K562 (cell line): ENCODE measurements at places on chromosomes 13 and 19.
A peak's percentile ranks its signal among the peaks of the same experiment; 100 is the strongest.

GRCh38 chr13:74755065-74755464, 620.9 kb upstream of the KLF12 start:
- no peak for DNase-seq

DNA sequence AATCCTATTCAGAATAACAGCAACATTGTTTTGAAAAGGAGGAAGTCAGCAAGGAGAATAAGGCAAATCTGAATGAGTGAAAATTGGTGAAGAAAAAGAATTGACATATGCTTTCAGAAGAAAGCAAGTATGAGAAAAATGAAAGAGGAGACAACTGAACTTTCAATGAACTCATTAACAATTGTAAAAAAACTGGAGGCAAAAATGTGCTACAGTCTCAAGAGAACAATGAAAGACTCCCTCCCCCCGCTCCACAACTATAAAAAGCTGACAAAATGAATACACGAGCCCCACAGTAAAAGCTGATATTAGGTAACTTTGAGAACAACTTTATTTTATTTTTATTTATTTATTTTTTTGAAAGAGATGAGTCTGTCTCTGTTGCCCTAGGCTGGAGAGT, 373.1 kb downstream of the DIAPH3 start:
- no peak for DNase-seq

DNA sequence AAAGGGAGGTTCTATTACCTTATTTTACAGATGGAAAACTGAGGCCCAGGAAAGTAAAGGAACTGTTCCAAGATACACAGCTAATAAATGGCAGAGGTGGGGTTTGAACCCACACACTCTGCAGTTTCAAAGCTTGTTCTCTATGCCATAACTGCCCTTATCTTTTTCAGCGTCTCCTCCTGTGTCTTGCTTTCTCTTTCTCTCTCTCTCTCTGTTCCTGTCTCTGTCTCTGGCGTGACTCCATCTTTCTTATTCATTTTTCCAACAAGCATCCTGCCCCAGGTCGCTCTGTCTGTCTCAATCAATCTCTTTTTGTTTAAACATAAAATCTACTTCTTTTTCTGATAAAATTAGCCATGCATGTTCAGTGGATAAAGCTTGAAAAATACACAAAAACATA, 3.2 kb upstream of the IFNL4 start:
- peak; percentile 26 for DNase-seq

DNA sequence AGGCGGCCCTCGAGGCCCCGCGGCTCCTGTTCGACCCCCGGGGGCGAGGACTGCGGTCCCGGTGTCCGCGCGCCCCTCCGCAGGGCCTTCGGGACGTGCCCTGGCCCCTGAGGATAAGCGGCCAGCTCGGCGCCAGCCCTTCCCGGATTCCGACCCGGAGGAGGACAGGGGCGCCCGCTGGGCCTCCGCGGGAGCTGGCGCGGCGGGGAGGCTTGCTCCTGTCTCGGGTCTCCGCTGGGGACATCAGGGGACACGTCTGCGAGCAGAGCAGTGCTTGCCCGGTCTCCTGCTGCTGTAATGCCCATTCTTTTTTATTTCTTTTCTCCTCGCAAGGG, 829 bp downstream of the B3GLCT start:
- no peak for DNase-seq
